Activated CD4-positive, alpha-beta T cell treated with anti-CD3 and anti-CD28 coated beads, Interleukin-10, Interleukin-2, amounts not matched to agents 100 ng/mL and 50 ng/mL, durations not matched to agents 16 hours and 8 hours (primary cell): ENCODE measurements at places on chromosomes 3 and 15.

- DNase-seq, result no peak
Observed at GRCh38 chr3:65854606-65855304, 184.0 kb downstream of the MAGI1 start.

- no peak for DNase-seq
Observed at GRCh38 chr3:166302331-166302730, 465.1 kb upstream of the BCHE start.

GRCh38 chr15:101090428-101090790 lies 161.4 kb downstream of the CHSY1 start:
- peak; percentile 14 for DNase-seq

DNA sequence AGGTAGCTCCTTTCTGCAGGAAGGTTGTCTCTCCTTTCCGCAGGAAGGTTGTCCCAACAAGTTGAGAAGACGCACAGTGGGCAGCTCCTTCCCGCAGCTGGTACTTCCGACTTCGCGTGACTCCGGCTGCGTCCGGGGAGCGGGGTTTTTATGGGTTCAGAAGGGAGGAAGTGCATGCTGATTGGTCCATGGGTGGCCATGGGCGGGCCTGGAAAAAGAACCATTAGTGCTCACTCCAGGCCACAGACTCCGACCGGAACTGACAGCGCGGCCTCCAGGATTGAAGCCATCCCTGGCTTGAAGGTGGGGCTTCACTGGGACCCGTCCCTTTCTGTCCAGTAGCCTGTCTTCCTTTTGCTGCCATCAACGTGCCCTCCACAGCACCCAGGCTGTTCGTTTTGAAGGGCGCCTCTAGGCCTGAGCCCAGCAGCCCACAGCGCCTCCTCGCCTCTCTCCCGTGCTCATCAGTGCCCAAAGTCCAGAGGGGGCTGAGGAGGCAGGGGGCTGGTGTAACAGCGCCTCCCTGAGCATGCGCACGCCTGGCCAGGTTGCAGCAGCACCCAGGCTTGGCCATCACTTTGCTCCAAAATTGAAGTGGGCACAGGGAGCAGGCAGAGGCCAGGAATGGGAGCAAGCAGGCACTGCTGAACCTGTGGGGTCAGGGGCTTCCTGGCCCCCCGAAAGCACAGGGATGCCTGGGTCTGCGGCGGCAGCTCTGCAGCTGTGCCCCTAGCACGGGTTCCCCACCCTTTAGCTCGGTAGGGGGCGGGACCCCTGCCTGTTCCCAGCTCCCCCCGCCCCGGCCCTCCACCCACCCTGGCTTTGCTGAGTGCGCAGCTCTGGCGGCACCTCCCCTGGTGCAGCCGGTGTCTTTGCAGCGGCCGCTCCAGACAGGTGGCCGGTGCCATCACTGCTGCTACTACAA lies 330.6 kb upstream of the MCTP2 start:
- DNase-seq, result no peak

DNA sequence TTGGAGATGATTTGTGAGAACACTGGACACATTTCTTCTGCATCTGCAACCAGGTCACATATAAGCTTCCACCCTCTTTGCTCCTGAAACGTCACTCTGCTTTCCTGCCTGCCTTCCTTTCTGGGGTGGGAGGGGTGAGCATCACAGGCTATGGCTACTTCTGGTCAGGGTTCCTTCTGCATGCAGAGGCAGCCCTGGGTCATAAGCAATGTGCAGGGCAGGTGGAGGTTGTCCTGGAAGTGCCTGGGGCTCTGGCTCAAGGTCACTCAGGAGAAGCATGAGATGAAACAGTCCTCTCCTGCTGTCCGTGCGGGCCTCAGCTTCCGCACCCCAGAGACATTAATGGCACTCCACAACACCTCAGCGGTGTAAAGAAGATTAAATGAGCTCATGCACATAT lies 15.1 kb downstream of the SLC6A20 start:
- DNase-seq, result no peak

DNA sequence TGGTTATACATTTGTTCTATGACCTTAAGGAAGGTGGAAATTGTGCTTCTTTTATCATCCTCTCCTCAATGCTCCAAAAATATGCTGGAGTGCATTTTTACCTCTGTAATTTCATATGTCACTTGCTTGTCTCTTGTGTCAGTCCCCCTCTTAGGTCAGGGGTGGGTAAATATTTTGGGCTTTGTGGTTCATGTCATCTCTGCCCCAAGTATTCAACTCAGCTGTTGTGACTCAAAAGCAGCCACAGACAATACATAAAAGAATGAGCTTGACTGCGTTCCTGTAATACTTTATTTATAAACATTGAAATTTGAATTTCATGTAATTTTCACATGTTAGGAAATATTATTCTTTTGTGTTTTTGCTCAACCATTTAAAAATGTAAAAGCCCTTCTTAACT lies 60.4 kb upstream of the SLC24A5 start:
- DNase-seq, result no peak

- no peak for DNase-seq
Observed at GRCh38 chr15:78739206-78739605, 72.1 kb downstream of the ADAMTS7 start.

- DNase-seq, result no peak
Observed at GRCh38 chr3:152315623-152316022, 46.9 kb downstream of the MBNL1 start.

DNA sequence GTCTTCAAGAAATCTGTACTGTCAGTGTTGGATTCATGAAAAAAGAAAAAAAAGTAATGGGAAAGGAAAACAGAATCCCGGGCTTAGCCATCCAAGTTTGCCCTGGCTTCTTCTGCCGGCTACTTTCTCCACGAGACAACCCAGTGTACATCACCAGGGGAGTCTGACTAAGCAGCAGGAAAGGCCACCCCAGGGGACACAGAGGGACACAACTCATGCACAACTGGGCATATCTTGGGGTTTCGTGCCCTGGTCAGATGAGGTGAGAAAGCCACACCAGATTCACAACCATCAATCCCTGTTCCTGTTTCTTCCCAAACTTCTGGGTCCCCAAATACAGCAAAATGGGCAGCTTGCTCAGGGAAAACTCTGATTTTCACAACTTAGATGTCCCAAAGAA lies 33.2 kb downstream of the ADAMTS17 start:
- no peak for DNase-seq

GRCh38 chr3:49717211-49717958 lies 2.1 kb downstream of the AMIGO3 start:
- no peak for DNase-seq

DNA sequence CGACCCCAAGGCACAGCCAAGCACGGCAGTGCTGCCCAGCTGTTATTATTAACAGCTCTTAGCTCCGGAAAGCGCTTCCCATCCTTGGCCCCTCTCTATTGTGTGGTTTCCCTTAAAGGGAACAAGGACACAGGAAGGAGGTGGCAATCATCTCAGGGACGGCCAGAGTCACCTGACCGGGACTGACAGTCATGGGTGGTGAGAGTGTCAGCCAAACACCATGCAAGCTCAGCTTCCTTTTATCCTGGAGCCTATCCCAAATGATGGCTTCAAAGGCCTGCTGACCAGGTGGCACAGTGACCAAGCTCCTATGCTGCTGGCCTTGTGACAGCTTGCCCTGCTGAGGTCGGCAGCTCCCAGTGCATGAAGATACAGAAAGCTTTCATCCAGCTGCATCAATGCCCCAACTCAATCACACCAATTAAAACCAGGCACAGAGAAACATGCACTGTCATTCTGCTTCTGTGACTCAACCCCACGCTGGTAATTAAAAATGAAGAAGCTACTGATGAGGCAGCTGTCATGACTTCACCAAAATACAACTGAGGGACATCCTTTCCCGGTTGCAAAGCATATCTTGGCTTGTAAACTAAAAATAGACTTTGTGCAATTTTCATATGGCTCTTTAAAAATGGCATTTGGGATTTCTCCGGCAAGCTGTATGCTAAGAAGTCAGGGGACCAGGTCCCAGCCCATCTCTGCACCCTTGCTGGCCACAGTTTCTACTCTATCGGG lies 34.0 kb downstream of the PCSK6 start:
- DNase-seq, result peak; percentile 56

DNA sequence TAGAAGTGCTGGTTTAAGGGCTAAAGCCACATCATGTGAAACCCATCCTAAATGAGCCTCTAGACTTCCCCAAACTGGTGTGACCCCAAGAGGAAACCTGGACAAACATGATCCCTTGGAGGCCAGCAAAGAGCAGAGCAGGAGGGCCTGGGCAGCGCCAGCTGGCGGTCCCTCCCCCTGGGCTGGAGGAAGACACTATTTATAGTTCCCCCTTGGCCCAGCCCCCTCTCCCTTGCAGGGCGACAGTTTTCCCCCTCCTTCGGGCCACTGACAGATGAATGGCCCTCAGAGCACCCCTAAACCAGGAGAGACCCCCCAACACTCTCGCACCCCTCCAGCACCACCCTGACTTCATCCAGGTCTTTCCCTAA lies 2.9 kb downstream of the UCN2 start:
- DNase-seq, result no peak

GRCh38 chr3:177657243-177657642 lies 460.0 kb upstream of the TBL1XR1 start:
- no peak for DNase-seq

GRCh38 chr15:79994615-79995014 lies 23.6 kb upstream of the BCL2A1 start:
- DNase-seq, result no peak
